ENCODE measurements at places on chromosomes 12 and 14.

GRCh38 chr14:72774894-72775620, 118.8 kb downstream of the DPF3 start:
- DNase-seq = no peak

GRCh38 chr12:50951112-50951511, 1.2 kb upstream of the HIGD1C start:
- DNase-seq = no peak

GRCh38 chr12:115008929-115009328, 325.0 kb upstream of the TBX3 start:
- no peak for DNase-seq

DNA sequence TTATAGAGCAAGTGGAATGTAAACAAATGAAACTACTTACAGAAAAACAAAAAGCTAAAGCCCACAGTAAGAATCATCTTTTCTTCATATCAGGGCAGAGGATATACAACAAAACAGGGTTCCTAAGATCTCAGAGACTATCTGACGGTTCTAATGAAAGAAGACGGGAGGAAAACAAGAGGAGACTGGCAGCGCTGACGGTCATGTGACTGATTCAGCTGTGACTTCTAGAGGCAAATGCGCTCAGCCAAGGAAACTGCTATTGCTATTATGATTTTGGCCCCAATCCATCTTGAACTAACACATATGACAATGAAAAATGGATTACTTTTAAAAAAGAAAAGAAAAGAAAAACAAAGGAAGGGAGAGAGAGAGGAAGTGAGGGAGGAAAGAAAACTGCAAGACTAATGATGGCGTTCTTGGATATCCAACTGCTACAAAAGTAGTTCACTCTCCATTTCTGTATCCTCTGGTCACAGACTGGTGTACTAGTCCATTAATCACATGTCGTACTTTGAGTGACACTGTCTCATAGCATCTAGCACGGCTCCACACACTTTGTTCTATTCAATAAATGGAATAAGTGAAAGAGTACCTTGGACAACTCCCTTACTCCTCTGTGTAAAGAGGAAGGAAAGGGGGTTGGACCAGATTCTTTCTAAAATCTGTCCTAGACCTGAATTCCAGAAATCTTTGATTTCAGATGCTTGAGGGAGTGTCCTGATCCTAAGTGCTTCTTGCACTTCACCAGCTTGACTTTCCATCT, 119.3 kb downstream of the DAD1 start:
- no peak for DNase-seq

DNA sequence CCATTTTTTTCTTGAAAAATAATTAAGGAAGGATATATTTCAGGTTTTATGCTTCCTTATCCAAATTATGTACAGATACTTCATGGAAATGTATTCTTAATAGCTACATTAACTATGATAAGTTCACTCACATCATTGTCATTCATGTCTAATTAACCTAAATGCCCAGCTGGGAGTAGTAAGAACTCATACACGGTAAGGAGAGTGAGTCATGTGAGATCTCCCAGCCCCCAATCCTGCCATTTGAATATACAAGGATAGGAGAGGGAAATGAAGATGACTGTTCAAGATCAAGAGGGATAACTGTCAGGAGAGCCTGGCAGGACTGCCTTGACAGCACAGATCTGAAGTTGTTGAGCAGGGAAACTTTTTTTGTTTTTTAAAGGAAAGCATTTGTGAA, 343.4 kb upstream of the USP15 start:
- no peak for DNase-seq

DNA sequence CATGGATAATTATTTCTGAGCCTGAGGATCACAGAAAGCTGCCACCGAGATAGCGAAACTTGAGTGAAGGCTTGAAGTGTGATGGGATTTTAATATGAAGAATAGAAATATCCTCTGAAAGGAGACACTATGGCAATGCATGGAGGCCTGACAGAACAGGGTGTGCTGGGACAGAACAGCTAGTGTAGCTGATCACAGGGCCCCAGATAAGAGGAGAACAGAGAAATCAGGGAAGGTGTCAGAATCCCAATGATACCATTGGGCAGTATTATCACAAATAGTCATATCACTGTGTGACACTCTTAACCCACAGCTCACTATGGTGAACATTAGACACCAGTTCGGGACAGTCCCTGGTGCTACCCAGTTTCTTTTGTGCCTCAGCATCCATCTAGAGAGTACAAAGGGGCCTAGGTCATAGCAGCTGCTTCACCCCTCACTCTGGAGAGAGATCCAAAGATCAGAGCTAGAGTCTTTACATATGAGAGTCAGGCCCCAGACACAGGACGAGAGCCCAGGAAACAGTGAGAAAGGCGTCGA, 506 bp upstream of the OR10P1 start:
- DNase-seq = no peak

DNA sequence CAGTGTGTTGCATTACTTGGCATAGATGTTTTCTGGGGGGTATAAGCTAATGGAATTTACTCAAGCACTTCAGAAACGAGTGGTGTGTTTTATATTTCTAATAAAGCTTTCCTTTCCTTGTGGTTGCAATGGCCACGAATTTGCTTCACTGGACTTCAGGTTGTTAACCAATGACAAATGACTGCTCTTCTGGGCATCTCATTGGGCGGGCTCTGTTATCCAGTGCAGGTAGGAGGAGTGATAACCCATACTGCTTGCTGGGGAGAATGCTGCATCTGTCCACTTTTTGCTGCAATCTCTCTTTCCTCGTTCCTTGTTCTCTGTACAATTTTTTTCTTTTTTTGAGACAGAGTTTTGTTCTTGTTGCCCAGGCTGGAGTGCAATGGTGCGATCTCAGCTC, 80.0 kb upstream of the RPH3A start:
- DNase-seq = no peak
